Activated naive CD8-positive, alpha-beta T cell treated with anti-CD3 and anti-CD28 coated beads, Interleukin-2, amount 10 ng/mL, durations not matched to agents 7 days and 5 days (primary cell): ENCODE measurements at places on chromosomes 5 and 9. TPM values are rescaled to one million over a fixed set of nuclear protein-coding genes. Genes with fewer than 3 reads are reported as not detected.
A peak's percentile ranks its signal among the peaks of the same experiment; 100 is the strongest.

SHOC1 gene
- total RNA-seq, result not detected

GRCh38 chr9:4009006-4009511 lies 290.8 kb downstream of the GLIS3 start:
- DNase-seq, result no peak

- no peak for DNase-seq
These were observed 71.9 kb upstream of the LRRTM2 start for GRCh38 chr5:138946831-138947560.

PIP5KL1 gene
- total RNA-seq, result 1.9 TPM

GRCh38 chr5:82639393-82640144 lies 361.4 kb upstream of the RPS23 start:
- DNase-seq, result no peak

DNA sequence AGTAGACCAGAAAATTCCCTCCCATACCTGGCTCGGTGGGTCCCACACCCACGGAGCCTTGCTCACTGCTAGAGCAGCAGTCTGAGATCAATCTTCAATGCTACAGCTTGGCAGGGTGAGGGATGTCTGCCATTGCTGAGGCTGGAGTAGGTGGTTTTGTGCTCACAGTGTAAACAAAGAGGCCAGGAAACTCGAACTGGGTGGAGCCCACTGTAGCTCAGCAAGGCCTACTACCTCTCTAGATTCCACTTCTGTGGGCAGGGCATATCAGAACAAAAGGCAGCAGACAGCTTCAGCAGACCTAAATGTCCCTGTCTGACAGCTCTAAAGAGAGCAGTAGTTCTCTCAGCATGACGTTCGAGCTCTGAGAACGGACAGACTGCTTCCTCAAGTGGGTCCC lies 5.6 kb upstream of the GZMA start:
- DNase-seq, result peak; percentile 50

DNA sequence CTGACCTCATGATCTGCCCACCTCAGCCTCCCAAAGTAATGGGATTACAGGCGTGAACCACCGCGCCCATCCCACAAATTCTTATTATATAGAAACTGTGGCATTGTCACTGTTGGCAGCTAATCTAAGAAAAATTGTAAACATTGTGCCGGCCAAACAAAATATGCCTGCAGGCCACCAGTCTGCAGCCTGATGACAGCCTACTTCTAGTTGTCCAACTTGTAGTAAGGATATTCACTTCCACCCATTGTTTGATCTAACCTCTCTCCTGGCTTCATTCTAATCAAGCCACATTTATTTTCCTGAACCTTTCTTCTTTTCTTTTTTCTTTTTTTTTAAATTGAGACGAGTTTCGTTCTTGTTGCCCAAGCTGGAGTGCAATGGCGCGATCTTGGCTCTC lies 13.7 kb upstream of the TMED9 start:
- no peak for DNase-seq

DNA sequence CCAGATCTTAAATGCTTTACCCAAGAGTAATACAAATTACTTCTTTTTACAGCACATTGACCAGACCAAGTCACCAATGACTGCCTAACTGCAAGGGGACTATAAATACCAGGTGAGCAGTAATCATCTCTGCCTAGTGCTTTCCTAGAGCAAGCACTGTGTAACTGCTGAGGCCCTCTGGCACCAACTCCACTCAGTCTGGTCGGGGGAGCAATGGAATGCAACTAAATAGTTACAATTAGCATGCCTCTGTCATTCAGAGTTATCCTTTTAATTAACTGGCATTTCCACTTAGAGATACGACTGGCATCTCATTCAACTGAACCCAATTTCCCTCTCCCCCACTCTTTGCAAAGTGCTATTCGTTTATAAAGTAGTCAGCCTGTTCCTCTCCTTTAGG lies 1309.1 kb upstream of the DMAC1 start:
- no peak for DNase-seq

- DNase-seq, result no peak
These were observed 939.7 kb downstream of the NR2F1-AS1 start for GRCh38 chr5:92641031-92641962.

- DNase-seq, result no peak
These were observed 18.7 kb downstream of the PCDHGC5 start for GRCh38 chr5:141507387-141508091.

DNA sequence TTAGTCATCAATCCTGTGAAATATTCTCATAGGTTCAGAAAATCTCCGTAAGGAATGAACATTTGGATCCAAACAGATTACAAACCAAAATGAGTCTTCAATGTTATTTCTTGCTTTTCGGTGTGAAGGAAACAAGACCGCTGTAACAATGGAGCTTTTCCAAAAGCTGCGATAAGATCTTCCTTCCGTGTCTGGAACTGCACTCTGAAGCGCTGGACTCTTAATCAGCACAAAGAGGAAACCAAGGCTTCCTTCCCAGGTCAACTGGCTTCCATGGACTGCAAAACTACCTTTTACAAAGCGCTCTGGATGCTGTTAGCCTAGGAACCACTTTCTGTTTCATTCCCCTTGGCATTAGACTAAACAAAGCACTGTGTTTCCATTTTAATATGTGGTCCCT lies 137.9 kb upstream of the BASP1 start:
- no peak for DNase-seq

IFNA13 gene
- not detected for total RNA-seq

- no peak for DNase-seq
These were observed 15.8 kb downstream of the ERCC8 start for GRCh38 chr5:60929024-60929423.

- DNase-seq, result no peak
These were observed 20.8 kb downstream of the UGT3A2 start for GRCh38 chr5:36045895-36046294.

PCDHGC4 gene
- not detected for total RNA-seq
